ENCODE measurements at places on chromosomes 5 and 9. TPM values are rescaled to one million over a fixed set of nuclear protein-coding genes. Genes with fewer than 3 reads are reported as not detected.

PHYHD1 gene
- 0.23 TPM for total RNA-seq

AGXT2 gene
- not detected for total RNA-seq

SLC25A51 gene
- 18.8 TPM for total RNA-seq

MSX2 gene
- 4.6 TPM for total RNA-seq

SPINK4 gene
- total RNA-seq = not detected

RALGDS gene
- total RNA-seq = 28.9 TPM

ACSL6 gene
- total RNA-seq = 0.06 TPM

PDCD1LG2 gene
- total RNA-seq = 0.20 TPM

CSNK1A1 gene
- total RNA-seq = 144 TPM

TLX3 gene
- not detected for total RNA-seq

OR13C2 gene
- total RNA-seq = not detected

LECT2 gene
- not detected for total RNA-seq

Data from A549 treated with Mapracorat at 1 μM for 4 hours (cell line).